Stimulated activated memory B cell treated with anti-CD40 and anti-IgM and Interleukin-4, amounts not matched to agents 10 μg/mL and 1 μg/mL and 100 μg/mL, for 72 hours (primary cell): ENCODE measurements at places on chromosomes 3 and 15.
A peak's percentile ranks its signal among the peaks of the same experiment; 100 is the strongest.

DNA sequence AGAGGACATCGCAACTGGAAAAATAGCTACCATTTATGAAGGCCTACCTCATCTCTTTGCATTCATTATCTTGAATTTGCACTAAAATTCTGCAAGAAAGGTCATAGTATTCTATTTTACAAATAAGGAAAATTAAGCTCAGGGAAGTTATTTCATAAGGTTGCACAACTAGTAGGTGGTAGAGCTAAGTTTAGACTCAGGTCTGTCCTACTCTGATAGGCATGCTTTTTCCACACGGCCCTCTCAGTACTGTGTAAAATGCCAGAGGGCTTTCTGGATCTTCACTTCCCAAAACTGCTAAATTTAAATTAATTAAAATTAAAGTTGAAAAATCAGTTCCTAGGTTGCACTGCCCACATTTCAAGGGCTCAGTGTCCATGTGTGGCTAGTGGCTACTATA, 18.3 kb downstream of the MAP2K1 start:
- ATAC-seq, result no peak

DNA sequence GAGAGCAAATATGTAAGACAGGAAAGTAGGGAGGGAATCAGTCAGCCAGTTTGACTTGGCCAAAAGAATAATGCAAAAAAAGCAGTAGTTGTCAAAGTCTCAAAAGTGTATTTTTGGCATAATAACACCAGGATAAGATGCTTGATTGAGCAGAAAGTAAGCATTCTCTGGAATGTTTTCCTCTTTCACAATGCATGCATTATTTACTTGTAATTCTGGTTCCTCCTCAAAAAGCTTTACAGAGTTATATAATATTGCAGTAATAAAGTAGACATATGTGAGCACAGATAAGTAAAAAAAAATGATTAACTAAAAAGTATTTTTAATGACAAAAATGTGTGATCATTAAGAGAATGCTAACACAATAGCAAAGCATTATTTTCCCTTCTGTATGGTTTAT, 285.9 kb upstream of the BCHE start:
- no peak for ATAC-seq

GRCh38 chr3:67804578-67804977, 150.2 kb upstream of the SUCLG2 start:
- no peak for ATAC-seq

DNA sequence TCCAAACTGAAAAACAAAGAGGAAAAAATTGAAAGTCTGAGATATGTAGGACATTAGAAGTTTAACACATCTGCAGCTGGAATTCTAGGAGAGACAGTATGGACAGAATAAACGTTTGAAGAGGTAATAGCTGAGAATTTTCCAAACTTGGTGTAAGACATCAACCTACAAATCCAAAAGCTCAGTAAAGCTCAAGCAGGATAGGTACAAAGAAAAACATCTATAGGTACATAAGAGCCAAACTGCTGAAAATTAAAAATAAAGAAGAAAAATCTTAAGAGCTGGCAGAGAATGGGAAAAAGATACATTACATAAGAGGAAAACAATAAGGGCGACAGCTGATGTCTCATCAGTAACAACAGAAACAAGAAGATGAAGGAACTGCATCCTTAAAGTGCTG, 22.8 kb upstream of the C3orf22 start:
- no peak for ATAC-seq

- ATAC-seq, result peak; percentile 69
Measured at GRCh38 chr3:151156618-151157216, 46.3 kb downstream of the GPR171 start.

GRCh38 chr3:101266566-101266965, 53.8 kb downstream of the IMPG2 start:
- ATAC-seq, result no peak

GRCh38 chr15:51334011-51334451, 4.4 kb downstream of the CYP19A1 start:
- ATAC-seq, result peak; percentile 50

DNA sequence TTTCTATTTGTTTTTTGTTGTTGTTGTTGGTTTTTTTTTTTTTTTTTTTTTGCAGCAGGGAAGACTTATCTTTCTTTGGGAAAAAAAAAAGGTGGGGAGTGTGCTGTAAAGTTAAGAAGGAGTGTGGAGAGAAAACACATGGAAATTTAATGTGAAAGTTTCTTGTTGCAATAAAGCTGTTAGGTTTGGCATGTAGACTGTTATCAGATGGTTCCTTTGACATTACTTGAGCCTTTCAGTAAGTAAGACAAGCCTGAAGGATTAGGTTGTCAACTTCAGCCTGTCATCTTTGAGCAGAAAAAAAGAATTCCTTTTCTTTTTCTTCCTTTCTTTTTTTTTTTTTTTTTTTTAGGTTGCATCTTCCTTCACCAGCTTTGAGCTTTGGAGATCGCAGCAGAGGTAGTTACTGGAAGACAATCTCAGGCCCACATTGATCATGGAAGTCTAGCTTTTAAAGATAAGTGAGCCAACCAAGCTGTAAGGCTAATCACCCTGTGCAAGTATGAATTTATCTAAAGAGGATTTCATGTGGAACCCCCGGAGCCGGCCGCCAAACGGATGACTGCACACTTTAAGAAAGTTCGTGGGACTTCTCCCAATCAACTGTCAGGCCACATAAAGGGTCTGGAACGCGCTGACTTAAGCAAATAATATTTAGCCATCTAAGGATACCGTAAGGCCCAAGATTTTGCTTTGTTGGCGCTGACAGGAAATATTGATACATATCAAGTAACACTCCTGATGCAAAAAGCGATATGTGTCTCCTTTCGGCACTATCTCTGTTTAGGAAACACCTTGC, 1040.1 kb upstream of the NR2F2 start:
- no peak for ATAC-seq

DNA sequence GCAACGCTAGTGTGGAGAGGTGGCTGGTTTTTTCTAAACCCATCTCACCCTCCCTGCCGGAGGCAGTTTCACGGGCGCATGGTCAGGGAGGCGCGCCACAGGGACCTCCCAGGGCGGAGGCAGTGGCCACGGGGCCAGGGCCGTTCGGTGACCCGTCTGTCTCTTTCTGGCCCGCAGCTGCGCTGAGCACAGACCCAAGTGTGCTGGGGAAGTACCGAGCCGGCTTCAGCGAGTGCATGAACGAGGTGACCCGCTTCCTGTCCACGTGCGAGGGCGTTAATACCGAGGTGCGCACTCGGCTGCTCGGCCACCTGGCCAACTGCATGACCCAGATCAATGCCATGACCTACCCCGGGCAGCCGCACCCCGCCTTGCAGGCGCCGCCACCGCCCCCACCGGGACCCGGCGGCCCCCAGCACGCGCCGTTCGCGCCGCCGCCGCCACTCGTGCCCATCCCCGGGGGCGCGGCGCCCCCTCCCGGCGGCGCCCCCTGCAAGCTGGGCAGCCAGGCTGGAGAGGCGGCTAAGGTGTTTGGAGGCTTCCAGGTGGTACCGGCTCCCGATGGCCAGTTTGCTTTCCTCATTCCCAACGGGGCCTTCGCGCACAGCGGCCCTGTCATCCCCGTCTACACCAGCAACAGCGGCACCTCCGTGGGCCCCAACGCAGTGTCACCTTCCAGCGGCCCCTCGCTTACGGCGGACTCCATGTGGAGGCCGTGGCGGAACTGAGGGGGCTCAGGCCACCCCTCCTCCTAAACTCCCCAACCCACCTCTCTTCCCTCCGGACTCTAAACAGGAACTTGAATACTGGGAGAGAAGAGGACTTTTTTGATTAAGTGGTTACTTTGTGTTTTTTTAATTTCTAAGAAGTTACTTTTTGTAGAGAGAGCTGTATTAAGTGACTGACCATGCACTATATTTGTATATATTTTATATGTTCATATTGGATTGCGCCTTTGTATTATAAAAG, 1.8 kb downstream of the HES1 start:
- ATAC-seq, result peak; percentile 62

- ATAC-seq, result no peak
Measured at GRCh38 chr15:51051776-51052175, 42.9 kb downstream of the TNFAIP8L3 start.

DNA sequence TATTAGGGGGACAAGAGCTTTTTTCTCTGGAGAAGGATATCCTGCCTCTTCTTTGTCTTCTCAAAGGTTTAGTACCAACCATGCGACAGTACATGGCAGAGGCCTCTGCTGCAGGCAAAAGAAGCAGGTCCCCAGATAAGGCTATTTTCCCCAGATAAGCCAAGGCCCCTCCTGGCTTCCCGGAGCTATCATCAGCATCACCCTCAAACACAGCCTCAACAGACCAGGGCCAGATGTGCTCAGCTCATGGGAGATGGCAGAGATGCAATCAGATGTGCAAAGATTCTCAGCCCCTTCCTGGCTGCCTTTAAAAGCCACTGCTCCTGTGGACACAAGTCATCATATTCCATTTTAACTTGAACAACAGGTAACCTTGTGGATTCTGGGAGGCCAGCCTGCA, 49.0 kb downstream of the NTRK3 start:
- no peak for ATAC-seq

DNA sequence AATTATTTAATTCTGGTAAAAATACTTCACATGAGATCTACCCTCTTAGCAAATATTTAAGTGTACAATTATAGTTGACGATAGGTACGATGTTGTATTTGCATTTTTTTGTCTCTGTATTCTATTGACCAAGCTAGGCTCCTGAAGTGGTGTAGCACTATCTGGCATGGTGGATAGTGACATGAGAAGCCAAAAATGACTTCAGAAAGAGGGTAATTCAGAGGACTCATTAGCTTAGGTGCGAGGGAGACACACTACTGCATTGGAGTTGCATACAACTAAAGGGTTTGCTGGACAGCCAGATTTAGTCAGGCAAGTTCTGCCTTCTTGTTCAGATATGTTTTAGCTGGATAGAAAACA, 50.6 kb downstream of the KBTBD8 start:
- peak; percentile 81 for ATAC-seq

DNA sequence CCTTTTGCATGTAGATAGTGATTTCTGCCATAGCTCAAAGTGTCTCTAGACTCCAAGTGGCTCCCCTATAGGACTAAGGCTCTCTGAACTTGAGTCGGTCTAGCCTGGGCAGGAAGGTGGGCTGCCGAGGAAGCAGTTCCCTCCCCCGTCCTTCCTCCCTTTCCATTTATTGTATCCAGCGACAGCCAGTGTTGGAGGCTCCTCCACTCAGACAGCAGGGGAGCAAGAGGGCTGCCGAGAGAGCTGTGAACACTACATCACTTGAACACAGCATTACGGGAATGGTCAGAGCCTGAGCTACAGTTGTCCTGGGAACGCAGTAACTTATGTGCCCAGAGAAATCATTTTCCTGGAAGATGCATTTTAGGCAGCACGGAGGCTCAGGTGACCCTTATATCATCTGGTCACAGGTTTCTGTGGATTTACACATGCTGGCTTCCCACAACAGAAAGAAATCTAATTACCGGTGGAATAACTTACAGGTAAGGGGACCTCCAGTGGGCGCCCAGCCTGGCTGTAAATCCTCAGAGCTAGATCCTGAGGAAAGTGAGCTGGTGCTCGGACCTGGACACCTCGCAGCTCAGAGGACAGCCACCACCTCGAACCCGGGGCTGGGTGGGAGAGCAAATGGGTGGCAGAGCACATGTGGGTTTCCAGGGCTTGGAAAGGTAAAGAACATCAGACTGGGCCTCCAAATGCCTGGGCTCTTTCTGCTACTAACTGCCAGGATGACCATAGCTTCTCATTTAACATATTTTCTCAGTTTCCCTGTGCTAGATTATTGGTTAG, 197.1 kb downstream of the UACA start:
- no peak for ATAC-seq

DNA sequence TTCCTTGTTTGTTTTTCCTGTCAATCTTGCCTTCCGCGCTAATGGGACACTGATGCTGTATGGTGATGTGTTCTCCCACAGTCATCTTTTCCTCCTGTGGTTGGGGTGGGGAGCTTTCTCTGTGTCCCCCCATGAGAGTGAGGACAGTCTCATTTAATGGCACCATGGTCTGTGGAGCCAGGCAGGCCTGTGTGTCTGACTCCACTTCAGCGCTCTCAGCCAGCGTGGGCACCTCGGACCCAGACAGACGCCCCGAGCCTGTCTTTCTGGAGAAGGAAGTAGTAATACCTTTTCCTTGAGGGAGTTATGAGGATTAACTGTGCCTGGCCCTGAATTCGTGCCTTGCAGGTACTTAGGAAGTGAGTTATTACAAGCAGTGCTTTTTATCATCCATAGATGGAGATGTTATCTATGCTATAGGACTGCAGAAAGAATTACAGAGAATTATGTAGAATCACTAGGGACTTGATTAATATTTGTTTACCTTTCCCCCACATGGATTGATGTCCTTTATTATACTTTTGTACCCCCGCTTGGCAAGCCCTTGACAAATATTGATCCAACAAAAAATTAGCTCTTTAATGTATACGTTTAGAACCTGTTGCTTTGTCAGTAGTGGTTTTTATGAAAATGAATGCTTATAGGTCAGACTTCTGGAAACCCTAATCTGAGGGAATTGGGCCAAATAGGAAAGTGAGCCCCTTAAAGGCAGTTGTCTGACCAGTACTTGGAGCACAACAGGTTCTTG, 152.4 kb downstream of the PGPEP1L start:
- no peak for ATAC-seq

- no peak for ATAC-seq
Measured at GRCh38 chr3:128344052-128344735, 122.5 kb downstream of the DNAJB8 start.

DNA sequence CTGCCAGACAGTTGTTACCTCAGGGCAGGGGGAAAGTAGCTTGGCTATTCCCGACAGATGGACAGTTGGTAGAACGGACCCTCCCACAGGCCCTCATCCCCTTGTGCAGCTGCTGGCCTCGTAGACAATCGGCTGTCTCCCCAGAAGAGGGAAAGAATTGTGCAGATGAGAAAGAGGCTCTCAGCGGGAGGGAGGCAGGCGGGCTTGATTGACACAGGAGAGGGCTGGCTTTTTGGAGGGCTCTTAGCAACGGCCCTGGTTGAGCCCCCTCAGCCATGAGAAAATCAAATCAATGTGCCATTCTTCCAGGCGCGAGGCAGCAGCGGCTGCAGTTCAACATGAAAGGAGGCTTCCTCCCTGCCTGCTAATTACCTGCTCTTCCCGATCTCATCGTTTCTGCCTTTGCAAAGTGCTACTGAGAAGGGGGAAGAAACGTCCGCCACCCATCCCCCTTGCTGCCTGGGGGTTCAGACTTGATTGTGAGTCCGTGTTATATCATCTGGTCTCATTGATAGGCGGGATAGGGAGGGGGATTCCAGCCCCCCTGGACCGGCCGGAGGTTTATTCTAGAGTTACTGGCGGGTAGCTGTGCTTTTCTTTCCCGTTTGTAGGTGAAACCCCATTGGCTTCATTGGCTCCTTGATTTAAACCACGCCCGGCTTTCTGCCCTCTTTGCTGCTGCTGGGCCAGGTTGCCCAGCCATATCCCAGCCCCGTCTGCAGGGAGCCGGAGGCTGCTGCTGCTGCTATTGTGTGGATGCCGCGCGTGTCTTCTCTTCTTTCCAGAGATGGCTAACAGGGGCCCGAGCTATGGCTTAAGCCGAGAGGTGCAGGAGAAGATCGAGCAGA, at the start of gene TAGLN3:
TSS of gene TAGLN3 (plus strand) at position 287 of the 848 bp plus-strand sequence. CDS start at position 788, 501 bp downstream.
- ATAC-seq, result peak; percentile 42

DNA sequence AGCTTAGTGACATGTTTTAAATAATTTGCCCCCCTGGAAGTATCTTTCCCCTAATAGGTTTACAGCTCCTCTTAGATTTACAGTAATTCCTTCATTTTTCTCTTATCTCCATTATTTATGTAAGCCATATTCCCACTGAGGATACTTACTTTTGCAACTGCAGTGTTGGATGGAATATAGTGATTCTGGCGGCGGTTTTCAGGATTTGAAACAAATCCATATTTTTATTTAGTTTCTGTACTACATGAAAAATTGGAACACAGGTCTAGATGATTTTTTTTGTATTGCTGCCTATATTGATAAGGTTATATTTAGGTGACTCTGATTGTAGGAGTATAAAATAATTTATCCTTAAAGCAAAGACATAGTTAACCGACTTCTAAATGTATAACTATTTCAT, 391.6 kb upstream of the SUCLG2 start:
- no peak for ATAC-seq
